ENCODE measurements at places on chromosomes 5 and 9. TPM values are rescaled to one million over a fixed set of nuclear protein-coding genes. Genes with fewer than 3 reads are reported as not detected.
A peak's percentile ranks its signal among the peaks of the same experiment; 100 is the strongest.

GRCh38 chr5:68534956-68535520 lies 319.5 kb downstream of the PIK3R1 start:
- DNase-seq = no peak

DNA sequence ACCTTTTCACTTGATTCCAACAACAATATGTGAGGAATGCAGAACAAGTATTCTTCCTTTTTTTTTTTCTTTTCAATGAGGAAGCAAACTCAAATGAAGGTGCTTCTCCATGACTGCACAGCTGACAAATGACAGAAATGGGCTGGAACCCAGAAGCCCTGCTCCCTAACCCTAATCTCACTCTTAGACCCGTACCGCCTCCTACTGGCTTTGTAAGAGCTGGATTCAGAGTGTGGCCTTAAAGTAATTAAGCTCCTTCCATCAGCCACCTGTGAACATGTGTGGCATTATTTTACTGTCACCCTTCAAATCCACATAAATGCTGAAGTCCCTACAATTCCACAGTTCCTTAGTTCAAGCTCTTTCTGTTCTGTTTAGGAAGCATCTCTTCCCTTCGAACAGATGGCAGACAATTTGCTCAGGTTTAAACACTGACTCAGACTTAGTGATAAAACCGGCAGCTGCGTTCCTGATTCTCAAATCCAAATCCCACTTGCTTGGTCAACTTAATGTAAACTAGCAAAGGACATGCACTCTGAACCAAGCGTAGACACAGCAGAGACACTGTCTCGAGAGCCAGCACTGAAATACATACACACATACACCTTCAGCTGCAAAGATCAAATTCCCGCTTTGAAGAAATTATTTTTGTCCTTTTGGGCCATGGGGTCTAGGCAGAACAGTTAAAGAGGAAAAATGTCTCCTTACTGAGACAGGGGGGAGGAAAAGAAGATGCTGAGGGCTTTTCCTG lies 316.7 kb upstream of the TLE4 start:
- no peak for DNase-seq

BRINP1 gene
- not detected for total RNA-seq

GRCh38 chr9:75935591-75935990 lies 45.1 kb downstream of the PCSK5 start:
- no peak for DNase-seq

GRCh38 chr9:5870691-5871090 lies 20.0 kb upstream of the MLANA start:
- no peak for DNase-seq

DNA sequence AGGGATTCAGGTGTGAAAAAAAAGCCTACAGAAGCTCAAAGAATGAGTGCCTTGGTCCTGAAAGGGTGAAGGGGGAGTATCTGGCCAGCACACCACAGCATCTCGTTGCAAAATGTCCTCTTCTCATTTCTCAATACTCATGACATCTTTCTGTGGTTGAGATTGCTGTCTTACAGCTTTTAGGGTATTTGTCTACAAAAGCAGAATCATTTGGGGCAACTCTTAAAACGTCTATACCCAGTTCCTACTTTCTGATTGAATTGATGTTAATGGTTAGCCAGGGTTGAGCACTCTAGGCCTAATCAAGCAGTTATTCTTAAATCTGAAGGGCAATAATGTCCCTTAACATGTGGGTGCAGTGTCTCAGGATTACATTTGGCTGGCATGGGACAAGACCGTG lies 21.2 kb upstream of the PCSK5 start:
- no peak for DNase-seq

UHRF2 gene
- 35.5 TPM for total RNA-seq

GRCh38 chr9:92962303-92962649 lies 15.0 kb downstream of the FGD3 start:
- peak; percentile 63 for DNase-seq

DNA sequence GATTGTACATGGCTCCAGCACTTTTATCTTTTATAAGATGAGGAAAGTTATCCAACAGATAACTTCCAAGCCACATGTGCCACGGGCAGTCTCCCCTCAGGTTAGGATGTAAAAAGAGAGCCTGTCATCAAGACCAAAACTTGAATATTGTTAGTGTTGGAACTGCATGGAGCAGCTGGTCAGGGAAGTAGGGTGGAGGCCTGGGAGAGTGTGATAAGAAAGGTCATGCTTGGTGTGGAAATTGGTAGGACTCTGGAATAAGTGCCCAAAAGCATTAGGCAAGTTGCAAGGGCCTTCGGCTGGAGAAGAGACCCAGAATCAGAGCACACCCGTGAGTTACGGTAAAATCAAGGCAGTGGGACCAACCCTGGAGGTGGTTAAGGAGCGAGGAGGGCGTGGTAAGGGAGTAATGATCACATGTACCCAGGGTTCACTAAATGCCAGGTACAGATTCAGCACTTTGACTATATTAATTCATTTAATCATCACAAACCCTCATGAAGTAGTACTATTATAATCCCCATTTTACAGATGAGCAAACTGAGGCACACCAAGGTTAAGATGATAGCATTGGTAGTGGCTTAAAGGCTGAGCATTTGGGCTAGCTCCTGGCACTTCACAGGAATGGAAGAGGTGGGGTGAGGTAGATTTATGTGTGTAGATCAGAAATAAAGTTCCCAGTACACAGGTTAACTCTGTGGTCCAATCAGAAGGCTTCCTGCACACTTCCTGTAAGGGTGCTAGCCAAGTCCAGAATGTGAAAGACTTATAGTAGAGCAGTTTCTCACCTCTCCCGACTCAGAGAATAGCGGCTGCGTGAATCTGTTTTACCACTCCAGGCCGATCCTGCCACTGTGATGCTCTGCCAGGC lies 96.5 kb upstream of the ZNF608 start:
- no peak for DNase-seq

ENTPD8 gene
- not detected for total RNA-seq

DNA sequence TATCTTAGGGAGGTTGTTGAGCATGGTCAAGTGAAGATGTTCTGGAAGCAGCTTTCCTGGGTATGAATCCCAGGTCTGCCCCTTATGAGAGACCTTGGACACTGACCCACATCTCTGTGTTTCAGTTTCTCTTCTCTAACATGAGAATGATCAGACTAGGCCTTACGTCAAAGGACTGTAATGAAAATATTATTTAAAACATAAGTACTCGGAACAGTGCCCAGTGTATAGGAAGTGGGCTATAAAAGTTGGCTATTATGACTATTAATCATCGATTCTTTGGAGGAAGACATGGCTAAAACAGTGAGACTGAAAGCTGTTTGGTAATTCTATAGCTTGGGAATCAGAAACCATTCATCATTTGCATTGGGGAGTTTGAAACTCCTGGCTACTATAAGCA lies 65.3 kb upstream of the MYO10 start:
- no peak for DNase-seq

GRCh38 chr9:3520564-3520963 lies 5.2 kb downstream of the RFX3 start:
- no peak for DNase-seq

DNA sequence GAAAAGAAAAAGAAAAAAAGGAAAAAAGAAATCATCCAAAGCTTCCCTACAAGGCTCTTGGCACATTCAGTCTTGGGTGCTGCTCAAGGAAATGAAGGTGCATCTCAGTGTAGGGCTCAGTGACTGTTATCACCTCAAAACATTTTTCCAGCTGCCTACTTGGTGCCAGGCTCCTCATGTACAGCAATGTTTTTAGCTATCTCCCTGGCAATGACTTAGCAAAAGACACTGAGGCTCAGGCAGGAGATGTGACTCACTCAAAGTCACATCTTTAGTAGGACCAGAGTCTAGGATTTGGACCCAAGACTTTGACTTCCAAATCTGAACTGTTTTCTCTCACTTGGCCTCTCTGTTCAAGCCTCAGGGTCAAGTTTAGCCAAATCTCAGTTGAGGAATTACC lies 264.2 kb downstream of the CRB2 start:
- no peak for DNase-seq
